Amniotic stem cell (primary cell): ENCODE measurements at places on chromosomes 13 and 19.

- DNase-seq, result no peak
Observed at GRCh38 chr19:41774515-41774980, 19.2 kb downstream of the CEACAM6 start.

DNA sequence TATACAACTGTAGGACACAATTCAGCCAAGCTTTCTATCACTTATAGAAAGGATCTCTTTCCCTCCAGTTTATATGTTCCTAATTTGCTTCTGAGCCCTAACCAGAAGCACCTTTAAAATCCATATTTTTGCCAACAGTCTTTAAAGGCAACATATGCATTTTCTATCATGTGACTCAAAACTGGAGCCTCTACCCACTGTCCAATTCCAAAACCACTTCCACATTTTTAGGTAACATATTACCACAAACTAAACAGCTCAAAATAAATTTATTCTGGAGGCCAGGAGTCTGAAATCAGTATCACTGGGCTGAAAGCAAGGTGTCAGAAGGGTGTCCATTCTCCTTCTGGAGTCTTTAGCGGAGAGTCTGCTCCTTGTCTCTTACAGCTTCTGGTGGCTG, 15.9 kb upstream of the EFNB2 start:
- no peak for DNase-seq

- no peak for DNase-seq
Observed at GRCh38 chr19:49213791-49214190, 56.2 kb downstream of the TRPM4 start.

DNA sequence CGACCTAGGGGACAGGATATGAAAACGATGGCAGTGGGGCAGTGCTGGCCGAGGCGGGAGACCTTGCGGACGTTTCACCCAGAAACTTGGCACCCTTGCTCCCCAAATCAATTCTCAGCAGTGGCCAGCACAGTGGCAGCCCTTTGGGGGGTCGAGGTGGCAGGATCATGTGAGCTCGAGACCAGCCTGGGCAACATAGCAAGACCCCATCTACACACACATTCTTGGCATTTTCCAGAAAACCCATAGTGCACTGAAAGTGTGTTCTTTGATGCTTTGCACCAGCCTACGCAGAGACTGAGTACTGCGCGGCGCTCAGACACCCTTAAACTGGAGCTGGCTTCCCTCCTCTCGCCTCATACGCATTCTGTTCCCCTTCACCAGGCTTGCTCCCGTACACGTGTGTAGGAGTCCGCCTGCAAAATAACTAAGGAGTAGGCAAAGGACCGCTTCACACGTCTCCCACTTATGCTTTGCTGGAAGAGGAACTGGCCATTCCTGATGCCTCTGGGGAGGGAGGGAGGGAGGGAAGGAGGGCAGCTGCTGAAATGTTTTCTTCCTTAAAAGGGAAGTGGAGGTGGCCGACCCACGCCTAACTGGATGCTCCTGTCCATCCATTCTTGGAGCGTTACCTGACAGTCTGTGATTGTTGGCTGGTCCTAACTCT, 23.5 kb upstream of the MIER2 start:
- no peak for DNase-seq

DNA sequence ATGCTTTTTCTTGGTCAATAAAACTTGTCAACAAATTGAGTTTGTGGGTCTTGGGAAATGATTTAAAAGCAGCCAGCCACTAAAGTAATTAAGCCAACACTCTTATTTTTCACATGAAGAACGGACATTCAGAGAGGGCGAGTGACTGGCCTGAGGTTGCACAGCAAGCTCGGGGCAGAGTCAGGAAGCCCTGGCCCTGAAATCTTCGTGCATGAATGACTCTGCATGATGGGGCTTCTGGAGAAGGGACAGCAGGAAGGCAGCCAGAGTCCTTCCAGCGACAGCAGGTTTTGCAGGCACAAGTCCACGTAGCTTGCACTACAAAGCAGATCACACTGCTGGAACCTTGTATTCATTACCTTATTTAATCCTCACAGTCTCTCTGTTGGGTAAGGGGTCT, 232.5 kb downstream of the ZNF536 start:
- DNase-seq, result no peak

- DNase-seq, result no peak
Observed at GRCh38 chr13:101941095-101941783, 460.6 kb downstream of the FGF14 start.
